ENCODE measurements at places on chromosomes 7 and 10.

DNA sequence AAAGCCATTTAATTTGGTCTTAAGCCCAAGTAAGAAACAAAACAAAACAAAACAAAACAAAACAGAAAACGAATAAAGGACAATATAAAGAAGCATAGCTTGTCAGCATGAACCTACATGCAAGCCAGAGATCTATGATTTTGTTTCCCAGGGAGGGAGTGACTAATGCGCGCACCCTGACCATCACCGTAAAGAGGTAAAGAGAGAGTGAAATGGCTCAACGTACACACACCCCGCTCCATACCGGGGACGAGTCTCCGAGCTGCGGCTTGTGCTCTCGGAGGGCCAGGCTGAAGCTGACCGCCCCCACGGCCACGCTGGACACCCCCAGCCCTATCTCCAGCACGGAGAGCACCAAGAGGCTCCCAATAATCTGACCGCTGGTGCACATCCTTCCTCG is 1.1 kb downstream of the TMEM196 start:
- no peak for DNase-seq

- DNase-seq: no peak
These were observed 22.3 kb upstream of the RHBDD2 start for GRCh38 chr7:75856536-75856935.

DNA sequence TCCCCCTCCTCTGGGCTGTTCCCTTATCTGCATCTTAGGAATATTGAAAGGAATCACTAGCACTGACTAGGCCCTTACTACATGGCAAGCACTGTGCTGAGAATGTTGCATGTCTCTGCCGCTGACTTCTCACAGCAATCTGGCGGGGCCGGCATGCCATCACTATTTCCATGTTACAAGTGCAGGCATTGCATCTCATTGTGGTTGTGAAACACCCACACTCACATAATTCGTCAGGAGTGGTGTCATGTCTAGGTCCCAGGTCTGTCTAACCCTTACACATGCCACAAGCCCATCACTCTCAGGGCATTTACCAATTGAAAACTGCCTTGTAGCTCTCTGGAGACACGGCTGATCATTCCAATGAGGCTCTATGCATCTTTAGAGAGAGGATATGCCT is 8.5 kb upstream of the IL2RA start:
- DNase-seq: no peak

DNA sequence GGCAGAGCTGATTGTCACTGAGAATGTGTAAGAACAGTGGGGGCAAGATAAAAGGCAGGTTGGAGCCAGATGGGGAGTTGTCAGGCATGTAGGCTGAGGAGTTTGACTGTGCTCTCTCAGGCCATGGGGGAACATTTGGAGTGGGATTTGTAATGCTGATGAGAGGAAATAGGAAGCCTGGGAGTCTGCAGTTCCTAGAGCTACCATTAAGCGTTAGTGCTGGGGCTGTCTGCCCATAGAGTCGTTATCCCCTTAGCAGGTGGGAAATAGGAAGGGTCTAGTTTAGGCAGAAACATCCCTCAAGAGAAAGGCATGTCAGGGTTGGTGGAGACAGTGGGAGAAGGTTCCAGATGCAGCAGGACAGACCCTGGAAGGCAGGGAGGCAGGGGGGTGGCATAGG is 75.5 kb downstream of the RPS24 start:
- no peak for DNase-seq

GRCh38 chr7:13262929-13263530 is 575.6 kb downstream of the ARL4A start:
- DNase-seq: no peak

DNA sequence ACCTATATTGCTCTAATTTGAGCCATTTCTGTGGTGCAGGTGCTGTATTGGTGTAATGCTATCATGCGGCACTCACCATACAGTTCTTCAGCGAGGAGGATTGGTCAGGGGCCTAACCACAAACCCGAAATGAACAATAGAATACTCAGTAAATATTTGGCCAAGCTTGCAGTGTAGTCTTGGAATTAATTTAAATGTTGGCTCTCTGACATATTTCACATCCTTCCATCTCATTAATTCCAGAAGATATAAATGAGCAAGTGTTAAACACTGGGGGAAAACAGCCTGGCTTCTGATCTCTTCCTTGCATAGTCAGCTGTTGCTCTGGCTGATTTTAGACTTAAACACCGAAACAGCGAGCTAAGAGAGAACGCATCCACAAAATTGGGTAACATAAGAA is 663.1 kb upstream of the GHITM start:
- no peak for DNase-seq

DNA sequence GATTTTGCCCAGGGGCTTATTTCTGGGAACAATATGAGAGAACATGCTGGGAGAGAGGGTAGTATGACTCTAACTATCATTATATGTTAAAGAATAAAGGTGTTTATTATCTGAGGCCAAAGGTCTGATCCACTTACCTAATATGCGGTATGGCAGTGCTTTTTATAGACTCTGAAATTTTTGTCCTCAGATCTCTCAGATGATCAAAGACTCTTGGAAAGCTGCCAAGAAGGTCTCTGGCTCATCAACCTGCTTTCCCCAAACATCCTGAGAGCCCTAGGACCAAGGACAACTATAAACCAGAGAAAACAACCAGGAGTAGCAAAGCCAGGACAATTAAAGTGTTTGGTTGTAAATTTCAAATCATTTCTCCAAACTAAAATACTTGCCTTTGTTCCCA is 255.7 kb upstream of the LRRN3 start:
- DNase-seq: no peak

- DNase-seq: peak; percentile 77
These were observed 120.8 kb downstream of the NRCAM start for GRCh38 chr7:108335269-108335918.

DNA sequence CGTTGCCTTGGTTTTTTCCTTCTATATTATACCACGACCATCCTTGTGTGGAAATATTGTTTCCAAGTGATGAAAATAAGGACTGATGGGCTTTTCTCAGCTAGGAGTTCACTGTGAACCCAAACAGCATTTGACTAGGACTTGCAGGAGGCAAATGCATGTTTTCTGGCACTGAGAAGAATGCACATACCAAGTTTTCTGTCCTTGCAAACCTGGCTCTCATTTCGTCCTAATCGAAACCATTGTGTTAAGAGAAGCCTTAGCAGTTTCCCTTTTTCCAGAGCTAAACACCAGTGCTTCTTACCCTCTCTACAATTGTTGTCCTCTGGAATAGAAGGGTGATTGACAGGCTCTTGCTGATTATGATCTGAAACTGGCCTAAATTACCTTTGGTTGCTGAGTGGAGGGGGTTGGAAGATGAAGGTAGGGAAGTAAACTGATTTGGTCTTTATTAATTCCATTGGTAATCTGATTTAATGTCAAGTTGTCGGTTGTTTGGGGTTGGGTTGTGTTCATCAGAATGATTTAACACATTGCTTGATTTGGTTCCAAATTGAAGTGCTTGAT is 33.1 kb upstream of the ELMO1 start:
- DNase-seq: no peak
